ENCODE measurements at places on chromosomes 2 and 18.
A peak's percentile ranks its signal among the peaks of the same experiment; 100 is the strongest.

GRCh38 chr18:62611453-62612288, 88.8 kb downstream of the ZCCHC2 start:
- DNase-seq: no peak

GRCh38 chr2:9004338-9005204, 1.1 kb upstream of the MBOAT2 start:
- DNase-seq: no peak

DNA sequence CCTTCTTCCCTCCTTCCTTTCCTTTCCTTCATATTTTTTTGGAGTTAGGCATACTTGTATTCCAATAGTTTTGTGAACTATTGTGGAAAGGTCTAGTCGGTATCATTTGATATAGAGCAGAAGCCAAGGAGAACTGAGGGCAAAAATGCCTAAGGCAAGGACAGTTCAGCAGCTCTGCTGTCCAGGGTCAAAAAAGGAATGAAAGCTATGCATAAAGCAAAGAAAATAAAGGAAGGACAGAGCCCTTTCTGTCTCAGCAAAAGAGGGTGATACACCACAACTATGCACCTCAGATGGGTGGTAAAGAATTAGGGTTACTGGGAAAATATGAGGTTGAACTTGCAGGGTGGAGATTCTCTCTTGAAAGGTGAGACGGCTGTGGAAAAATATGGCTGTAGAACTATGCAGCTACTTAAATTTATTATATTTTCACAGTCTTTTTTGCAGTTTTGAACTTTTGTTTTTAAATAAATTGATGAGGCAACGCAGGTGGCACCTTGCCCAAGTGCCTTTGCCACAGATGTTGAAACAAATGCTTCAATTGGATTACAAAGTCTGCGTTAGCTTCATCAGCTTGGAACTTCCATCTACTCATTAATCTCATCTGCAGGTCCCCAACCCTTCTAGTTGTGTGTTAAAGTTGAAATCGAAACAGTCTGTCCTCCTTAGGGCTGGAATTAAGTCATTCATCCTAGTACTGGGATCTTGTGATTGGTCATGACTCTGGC, 20.8 kb downstream of the LHCGR start:
- DNase-seq: no peak

- no peak for DNase-seq
Measured at GRCh38 chr18:34522603-34523002, 187.5 kb upstream of the DTNA start.

DNA sequence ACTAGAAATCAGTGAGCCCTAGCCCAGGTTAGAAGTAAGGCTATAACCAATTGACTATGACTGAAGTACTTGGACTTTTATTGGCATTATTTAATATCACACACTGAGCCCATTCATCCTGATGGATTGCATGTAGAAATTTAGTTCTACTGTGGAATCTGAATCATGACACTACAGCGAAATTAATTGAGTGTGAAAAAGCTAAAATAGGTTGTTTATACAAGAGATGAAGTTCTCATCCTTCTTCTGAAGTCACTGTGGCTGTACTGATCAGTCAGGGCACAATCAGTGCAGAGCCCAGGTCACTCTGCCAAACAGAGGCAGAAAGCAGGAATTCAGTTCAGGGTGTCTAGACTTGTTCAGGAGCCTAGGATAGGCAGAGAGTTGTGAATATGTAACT, 158.9 kb downstream of the BABAM2 start:
- no peak for DNase-seq

- DNase-seq: peak; percentile 90
Measured at GRCh38 chr2:99154643-99155536, at the start of the genes LIPT1 and TSGA10. LIPT1 (plus strand) TSS chr2:99154967; CDS start chr2:99161958, 6,991 bp downstream. TSGA10 (minus strand) TSS chr2:99154942; CDS start chr2:99109439, 45,503 bp downstream.

DNA sequence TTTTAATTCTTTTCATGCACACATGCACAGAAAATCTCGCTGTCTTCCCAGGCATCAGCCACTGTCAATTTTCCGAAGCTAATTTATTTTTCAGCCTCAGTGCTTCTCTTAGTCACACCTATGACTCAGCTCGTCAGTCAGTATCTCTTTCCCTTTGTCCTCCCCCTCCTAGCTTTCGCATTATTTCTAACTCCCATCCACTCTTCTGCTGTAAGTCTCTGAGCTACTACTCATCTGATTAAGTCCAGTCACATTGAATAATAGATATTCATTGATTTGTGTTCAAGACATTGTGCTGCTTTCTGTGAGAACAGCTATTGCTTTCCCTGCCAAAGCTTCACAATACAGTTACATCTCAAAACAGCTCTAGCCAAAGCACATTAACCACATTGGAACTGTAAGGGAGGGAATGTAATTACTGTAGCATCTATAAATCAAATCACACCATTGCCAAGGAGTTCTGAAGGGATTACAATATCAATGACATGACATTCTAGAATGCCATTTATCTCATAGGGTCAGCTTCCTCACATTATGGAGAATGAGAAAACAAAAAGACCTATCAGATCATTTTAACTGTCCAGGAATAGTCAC, 89.4 kb downstream of the SCN3A start:
- DNase-seq: no peak

GRCh38 chr18:79068341-79068936, 755 bp upstream of the ATP9B start:
- no peak for DNase-seq

DNA sequence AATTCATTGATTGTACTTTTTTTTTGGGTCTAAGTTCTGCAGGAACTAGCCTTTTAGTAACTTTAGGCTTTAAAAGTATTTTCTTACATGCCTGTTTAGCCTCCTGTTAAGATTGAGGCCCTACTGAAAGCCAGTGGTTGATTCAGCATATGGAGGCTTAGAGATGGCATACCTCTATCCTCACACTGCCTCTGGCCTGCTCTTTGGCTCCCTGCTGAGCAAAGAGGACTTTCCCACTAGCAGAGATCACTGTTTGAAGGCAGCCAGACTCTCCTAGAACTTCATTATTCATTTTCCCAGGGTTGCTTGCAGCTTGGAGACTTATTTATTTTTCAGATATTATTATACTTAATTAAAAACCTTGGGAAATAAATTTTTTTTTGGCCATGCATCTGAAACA, 405.6 kb upstream of the MEX3C start:
- DNase-seq: no peak

- no peak for DNase-seq
Measured at GRCh38 chr18:36265015-36265414, 32.5 kb upstream of the FHOD3 start.

GRCh38 chr2:39264733-39265132, 21.0 kb upstream of the CDKL4 start:
- no peak for DNase-seq

DNA sequence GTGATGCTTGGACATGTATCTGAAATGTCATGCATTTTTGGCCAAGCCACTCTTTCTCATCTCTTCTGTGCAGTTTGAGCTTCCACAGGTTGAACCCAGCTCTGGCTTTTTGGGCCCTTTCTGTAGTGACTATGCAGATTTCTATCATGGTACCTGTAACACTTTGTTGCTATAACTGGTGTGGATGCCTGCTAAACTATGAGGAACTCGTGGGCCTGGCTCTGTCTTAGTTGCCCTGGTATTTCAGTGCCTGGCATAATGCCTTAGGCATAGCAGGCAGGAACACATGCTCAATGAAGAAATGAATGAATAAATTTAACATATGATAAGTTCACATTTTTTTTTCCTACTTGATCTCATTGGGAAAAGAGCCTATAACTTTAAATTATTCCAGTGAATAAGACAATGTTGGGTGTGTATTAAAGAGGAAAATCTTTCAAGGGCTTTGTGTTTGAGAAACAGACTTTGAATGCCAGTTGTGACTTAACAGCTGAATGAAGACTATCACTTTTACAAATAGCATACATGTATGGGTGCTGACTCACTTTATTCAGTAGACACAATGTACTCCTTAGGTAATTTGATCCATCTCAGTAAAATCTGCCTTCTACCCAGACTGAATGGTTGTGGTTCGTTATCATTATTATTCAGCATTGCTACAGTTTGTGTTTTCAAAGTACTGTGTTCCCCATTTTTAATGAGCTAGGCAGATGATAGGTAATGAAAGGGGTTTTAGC, 86.4 kb upstream of the MAP4K3 start:
- no peak for DNase-seq

GRCh38 chr2:99674090-99674489, 184.3 kb upstream of the REV1 start:
- no peak for DNase-seq

DNA sequence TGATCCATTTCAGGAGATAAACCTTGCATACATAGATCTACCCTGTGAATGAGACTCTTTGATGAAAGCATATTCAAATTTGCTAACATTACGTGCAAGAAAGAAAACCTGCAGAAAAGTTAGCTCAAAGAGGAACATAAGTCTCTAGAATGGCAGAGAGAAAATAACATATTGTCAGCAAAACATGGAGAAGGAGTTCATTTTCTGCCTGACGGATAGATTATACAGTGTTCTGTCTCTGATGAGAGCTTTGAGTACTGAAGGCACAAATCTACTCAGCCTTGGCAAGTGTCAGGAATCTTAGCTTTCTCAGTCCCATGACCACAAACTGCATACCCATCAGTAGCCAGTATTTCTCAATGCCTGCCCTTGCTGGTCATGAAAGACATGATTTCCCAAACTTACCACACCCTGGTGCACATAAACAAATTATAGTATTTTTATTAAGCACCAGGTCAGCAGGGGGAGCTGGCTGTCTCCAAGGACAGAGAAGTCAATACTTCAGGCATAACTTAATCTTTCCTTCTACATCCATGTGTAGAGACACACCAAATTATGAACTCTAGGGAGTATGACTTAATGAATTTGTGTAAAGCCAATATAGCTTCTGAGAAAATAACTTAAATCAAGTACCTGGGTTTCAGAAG, 401.2 kb upstream of the SOX11 start:
- DNase-seq: no peak

GRCh38 chr2:26475037-26475436, 2.9 kb downstream of the OTOF start:
- no peak for DNase-seq

DNA sequence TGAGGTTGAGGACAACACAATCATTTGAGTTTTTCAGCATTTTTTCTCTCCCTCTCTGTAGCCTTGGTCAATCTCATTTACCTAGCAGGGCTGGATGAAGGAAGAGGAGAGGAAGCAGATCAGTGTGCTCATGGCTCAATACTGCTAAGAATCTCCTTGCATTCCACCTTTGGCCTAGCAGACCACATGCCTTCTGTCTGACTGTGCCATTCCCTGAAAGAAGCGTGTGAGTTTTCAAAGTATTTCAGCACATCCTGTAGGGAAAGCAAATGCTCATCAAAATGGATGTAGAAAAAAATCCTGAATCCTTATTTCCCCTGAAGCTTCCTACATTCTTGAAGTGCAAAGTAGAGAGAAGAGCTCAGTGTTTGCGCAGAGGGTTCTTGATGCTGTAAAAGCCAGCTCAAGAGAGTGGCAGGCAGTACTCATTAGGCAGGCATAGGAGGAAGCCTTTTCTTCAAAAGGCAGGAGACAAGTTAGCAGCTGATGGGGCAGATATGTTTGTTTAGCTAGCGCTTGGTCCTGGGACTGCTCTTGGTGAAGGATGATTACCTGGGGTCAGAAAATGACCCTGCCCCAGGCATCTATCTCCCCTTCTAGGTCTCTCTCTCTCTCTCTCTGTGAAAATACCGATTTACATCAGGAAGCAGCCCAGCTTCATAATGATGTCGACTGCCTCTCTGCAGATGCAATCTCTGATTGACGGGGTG, 14.4 kb upstream of the PIK3C3 start:
- no peak for DNase-seq

DNA sequence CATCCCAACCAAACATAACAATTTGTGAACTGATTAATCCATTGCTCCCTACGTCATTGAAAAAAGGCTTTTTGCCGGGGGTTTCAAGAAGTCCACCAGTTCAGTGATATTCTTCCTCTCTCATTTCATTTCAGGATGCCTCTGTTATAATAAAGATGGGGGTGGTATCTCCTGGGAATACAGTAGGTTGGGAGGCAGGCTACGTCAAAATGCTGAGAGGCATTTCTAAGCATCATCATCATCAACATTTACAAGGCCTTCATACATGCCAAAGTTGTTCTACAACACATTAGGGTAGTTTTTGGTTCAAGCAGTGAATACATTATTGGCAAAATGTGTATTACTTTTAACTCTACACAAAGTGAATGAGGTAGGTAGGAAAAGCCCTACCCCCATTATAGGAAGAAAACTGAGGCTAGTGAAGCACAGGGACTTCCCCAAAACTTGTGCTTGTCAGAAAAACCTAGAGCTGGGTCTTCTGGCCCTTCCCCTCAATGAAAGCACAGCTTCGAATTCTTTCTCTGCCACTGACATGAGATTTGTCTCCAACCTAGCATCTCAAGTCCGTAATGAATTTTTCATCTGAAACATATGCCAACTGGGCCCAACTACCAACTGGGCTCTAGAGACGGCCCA, 11.3 kb downstream of the OSR1 start:
- DNase-seq: peak; percentile 48

- DNase-seq: no peak
Measured at GRCh38 chr2:200279857-200280256, 26.6 kb upstream of the SPATS2L start.

DNA sequence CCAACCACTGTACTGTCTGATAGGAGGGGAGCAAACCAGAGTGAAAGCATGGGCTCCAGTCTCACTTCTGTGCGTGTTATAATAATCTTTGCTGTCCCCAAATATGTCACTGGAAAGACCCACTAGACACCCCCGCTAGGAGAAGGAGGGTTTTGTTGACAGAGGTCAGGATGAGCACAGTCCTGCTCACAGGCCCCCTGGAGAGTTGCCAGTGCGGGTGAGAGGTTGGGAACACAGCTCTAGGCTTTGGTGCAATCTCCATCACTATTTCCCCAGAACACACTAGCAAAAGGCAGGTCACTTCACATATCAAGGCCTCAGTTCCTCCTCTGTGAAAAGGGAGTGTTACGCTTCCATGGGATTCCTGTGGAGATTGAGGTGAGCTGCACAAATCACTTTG, 9.7 kb downstream of the XDH start:
- no peak for DNase-seq

- no peak for DNase-seq
Measured at GRCh38 chr18:10052871-10053270, 139.1 kb downstream of the VAPA start.

All from CD4-positive, alpha-beta T cell treated with Interleukin-4 for 1 hour (primary cell).